Upper lobe of right lung (tissue), 1 donor: ENCODE measurements at places on chromosomes 6 and 20. TPM values are rescaled to one million over a fixed set of nuclear protein-coding genes. Genes with fewer than 3 reads are reported as not detected.

- no peak overlapping the region for H3K4me3 ChIP-seq
- no peaks in the 10 kb centered on the region for H3K4me1 ChIP-seq
- no peak for DNase-seq
- H3K27ac ChIP-seq = no peak overlapping the region
- no peaks in the 10 kb centered on the region for H3K36me3 ChIP-seq
- H3K27me3 ChIP-seq = no peaks in the 10 kb centered on the region
Measured at GRCh38 chr6:120899932-120900331, 434.3 kb downstream of the TBC1D32 start.

DNA sequence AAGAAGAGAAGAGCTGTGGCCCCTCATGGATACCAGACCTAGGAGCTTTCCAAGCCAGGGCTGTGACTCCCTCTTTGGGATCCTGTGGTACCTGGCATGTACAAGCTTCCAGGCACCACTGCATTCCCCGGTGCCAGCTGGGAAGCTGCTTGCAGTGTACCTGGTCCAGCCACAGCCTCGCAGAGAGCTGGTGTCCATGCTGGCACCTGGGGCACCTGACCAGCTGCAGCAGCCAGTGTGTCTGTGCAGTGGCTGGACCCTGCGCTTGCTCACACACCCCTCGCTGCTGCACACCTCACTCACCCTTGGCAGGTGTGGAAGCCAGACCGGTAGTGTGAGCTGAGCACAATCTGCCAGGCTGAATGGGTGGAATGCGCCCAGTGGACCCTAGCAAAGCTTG lies 190.9 kb upstream of the MAN1A1 start:
- no peak for DNase-seq
- H3K27ac ChIP-seq = no peak overlapping the region
- no peak overlapping the region for H3K4me3 ChIP-seq
- no peaks in the 10 kb centered on the region for H3K27me3 ChIP-seq
- H3K36me3 ChIP-seq = no peaks in the 10 kb centered on the region
- no peaks in the 10 kb centered on the region for H3K4me1 ChIP-seq

DNA sequence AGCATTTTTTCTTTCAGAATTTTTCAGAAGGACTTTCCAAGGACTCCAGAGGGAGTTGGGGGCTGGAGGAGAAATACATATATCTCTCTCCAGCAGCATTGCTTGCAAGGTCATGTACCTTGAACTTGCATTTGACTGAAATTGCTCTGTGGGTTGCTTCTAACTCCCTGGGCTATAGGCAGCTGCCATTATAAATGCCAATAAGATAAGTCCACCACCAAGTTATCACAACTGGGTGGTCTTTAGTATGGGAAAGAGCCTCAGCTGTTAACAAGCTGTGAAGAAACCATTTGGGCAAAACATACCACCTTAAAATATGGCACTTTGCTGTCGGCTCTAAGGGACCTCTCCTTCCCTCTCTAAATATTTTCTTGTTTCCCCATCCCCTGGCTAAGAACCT lies 20.9 kb upstream of the CITED2 start:
- no peaks in the 10 kb centered on the region for H3K4me1 ChIP-seq
- H3K27ac ChIP-seq = no peak overlapping the region

DNA sequence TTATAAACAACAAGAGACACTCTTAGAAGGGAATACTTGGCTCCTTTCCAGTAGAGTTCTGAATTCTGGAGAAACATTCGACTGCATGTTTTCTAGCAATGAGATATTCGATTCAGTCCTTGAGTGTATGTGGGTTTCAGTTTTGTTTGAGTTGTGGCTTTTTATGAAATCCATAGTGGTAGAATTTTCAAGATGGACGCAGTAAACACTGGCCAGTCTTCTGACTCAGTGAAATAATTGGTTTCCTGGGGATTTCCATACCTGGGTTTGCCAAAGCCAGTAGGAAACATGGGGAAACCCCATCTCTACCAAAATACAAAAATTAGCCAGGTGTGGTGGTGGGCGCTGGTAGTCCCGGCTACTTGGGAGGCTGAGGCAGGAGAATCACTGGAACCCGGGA lies 273.5 kb upstream of the PLCB4 start:
- H3K27ac ChIP-seq = no peak overlapping the region
- no peak for DNase-seq
- no peak overlapping the region for H3K4me3 ChIP-seq
- H3K36me3 ChIP-seq = no peaks in the 10 kb centered on the region
- no peaks in the 10 kb centered on the region for H3K27me3 ChIP-seq
- peaks cover 4% of the 10 kb centered on the region for H3K4me1 ChIP-seq

The TBXT gene
- not detected for total RNA-seq
